ENCODE measurements at places on chromosomes 16 and 17.

- peak; percentile 85 for DNase-seq
Measured at GRCh38 chr17:32285746-32286517, 20.3 kb downstream of the RHBDL3 start.

DNA sequence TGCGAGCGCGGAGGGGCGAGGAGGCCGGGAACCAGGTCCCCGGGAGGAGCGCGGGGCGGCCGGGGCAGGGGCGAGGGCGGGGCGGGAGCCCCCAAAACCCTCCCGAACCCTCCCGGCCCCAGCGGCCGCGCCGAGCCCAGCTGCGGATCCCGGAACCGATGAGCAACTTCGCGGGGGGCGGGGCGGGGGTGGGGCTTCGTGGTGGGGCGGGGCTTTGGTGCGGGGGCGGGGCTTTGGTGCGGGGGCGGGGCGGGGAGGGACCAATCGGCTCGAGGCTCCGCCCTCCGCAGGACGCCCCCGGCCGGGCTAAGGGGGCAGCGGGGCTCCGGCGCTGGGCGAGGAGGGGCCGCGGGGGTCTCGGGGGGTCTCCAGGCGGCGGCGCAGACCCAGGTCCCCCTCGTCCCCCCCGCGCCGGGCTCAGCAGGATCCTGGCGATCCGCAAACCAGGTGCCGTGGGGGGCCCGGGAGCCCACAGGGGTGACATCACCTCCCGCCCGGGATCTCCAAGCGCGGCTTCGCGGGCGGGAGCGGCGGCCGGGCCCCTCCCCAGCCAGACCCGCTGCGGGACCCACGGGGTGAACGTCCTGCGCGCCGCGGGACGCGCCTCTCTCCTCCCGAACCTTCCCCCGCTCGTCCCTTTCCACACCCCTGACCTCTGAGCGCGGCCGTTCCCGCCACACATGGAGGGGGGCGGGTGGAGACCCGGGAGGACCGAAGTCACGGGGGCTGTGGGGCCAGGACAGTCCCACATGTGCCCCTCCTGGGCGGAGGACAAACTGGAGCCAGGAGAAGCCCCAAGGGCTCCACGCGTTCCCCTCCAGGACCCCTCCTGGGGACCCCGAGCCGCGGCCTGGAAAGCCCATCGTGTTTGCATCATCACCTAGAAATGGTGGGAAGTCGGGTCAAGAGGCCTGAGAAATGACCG lies at the start of gene ABR:
Gene ABR (minus strand): TSS at position 164 of the 925 bp plus-strand sequence. CDS start 254 bp downstream, outside the sequence.
- DNase-seq: peak; percentile 46

DNA sequence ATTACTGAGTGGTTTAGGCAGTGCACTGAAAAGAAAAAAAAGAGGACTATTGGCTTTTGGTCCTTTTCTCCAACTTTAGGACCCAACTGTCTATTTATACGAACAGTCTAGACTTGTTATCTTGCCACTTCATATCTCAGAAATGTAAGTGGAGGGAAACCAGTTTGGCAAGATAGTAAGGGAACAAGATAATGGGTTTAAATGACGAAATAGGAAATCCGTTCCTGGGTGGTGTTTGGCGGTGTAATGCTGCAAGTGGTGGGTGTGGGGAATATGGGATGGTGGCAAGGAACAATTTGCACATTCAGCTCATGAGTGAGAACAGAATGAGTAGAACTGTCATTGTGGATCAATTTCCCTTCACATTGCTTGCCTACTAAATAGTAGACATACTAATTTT lies 44.7 kb downstream of the GRB7 start:
- no peak for DNase-seq

GRCh38 chr17:73397856-73398540 lies 86.2 kb upstream of the CDC42EP4 start:
- no peak for DNase-seq

GRCh38 chr17:921161-921560 lies 58.4 kb downstream of the NXN start:
- DNase-seq: no peak

DNA sequence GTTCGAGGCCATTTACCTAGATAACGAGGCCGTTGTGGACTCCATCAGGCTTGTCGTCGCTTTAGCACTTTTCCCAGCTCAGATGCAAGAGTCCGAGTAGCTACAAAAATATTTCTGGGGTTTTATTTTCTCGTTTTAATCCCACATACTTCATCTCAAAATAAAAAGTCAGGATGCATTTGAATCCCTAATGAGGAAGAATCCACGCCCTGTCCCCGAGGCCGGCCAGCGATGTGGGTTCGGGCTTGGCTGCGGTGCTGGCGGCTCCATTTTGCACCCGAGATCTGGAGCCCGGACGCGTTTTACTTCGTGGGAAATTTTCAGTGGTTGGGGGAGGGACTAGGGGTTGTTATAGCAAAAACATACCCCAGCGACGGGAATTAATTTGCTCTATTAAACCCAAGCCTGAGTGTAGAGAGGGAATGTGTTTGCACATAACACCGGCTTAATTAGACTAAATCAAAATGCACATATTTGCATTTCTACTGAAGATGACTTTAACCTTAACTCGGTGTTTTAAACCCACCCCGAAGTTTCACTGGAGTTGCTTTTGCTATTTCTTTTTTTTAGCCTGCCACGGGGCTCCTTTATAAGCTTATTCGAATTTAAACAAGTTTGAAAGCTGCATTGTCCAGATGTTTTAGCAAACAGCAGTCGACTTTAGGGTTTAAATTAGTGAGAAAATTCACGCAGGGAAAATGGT lies 4.8 kb downstream of the IRX5 start:
- DNase-seq: no peak

- DNase-seq: peak; percentile 58
Measured at GRCh38 chr17:43673516-43674323, 12.0 kb upstream of the MEOX1 start.

DNA sequence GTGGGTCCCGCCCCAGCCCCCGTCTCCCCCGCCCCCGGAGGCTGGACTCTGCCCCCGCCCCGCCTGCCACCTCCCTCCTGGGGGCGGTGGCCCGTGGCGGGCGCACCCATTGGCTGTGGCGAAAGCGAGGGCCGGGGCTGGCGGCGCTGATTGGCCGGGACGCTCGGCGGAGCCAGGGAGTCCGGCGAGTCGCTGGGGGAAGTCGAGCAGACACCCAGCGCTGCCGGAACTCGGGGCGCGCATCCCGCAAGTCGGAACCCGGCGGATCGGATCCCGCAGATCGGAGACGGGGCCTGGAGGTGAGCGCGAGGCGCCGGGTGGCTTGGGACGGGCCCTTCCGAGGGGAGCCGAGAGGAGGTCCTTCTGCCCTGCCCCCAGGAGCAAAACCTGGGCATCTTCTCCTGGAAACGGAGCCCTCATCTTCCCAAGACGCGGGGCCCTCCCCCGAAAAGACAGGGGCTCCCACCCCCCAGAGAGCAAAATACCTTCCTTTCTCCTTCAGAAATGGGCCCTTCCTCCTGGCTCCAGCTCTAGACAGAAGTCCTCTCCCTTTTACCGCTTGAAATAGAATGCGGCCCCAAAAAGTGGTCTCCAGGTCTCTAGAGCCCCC lies at the start of gene ABAT:
Gene ABAT (plus strand): TSS at position 205 of the 610 bp plus-strand sequence. CDS start 61,123 bp downstream, outside the sequence.
- DNase-seq: peak; percentile 93

DNA sequence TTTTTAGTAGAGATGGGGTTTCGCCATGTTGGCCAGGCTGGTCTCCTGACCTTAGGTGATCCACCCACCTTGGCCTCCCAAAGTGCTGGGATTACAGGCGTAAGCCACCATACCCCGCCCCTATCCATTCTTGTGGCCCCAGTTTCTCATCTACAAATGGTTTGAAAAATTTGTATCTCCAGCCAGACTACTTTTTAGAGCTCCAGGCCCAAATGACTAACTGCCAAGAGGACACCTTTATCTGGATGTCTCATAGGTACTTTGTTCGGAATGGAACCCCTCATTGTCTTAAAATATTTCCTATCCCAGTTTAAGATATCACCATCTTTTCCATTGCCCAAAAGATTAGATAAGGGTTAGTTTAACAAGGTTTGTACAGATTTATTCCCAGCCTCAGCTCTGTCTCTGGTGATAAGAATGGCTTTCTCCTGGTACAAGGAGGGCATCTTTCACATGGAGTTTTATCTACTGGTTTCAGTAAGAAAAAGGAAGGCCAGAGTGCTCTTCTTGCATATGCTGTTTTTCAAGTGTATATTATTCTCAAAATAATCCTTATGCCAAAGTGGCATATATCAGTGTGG lies 4.9 kb upstream of the CDC27 start:
- DNase-seq: no peak

DNA sequence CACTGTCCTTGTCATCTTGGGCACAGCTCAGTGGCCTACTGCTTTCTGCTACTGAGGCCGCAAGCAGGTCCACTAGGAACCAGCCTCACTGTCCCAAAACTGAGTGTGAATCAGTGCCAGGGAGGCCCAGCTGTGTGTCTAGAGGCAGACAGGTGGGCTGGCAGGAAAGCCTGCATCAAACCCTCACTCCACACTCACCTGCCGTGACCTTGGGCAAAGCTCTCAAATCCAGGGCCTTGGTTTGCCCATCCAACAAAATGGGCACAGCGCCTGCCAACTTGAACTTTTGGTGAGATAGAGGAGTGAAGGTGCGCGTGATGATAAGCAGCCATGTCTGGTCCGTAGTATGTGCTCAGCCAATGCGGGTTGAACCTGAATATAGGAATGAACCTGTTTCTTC lies 14.8 kb downstream of the ATP2C2 start:
- DNase-seq: no peak
